Nephron progenitor cell (in vitro differentiated cells): ENCODE measurements at places on chromosomes 13 and 19.
A peak's percentile ranks its signal among the peaks of the same experiment; 100 is the strongest.

GRCh38 chr13:44921931-44922758 is 67.1 kb downstream of the NUFIP1 start:
- DNase-seq, result no peak

- no peak for DNase-seq
Observed at GRCh38 chr13:101845245-101846020, 393.0 kb downstream of the ITGBL1 start.

DNA sequence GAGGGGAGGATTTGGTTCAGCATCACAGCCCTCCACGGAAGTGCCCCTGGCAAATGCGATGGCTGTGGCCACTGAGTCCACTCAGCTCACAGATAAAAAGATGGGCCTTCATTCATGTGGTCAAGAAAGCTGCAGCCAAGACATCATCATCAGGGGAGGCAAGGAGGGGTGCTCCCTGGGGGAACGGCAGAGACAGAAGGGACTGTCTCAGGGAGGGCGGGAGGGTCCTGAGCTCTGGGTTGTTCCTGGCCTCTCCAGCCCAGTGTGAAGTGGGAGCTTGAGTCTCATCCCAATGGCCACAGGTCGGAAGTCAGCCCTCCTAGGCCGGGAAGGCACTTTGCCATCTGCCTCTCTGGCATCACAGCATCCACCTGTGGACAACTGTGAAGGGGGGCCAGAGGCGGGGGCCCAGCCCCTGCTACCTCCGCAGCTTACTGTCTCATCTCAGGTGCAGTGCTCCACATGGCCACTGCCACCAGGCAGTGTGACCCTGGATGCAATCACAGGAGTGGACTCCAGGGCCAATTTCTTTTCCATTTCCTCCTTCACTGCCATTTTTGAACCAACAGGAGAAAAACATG is 137.8 kb upstream of the SOX1 start:
- DNase-seq, result no peak

DNA sequence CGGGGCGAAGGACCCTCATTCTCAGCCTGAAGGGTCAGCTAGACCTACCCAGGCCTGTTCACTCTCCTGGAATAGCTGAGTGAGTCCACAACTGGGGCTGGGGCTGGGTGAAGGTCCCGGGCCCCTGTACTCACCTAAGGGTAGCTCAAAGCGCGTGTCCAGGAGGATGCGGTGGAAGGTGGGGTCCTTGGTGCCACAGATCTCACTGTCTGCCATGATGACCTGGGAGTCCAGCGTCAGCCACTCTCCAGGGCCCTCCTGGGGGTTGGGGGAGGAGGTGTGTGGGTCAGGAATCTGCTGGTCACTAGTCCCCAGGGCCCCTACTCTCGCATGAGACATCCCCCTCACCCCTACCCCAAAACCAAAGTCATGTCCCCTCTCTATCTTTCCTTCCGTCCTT is 18.7 kb downstream of the UNC13A start:
- no peak for DNase-seq

DNA sequence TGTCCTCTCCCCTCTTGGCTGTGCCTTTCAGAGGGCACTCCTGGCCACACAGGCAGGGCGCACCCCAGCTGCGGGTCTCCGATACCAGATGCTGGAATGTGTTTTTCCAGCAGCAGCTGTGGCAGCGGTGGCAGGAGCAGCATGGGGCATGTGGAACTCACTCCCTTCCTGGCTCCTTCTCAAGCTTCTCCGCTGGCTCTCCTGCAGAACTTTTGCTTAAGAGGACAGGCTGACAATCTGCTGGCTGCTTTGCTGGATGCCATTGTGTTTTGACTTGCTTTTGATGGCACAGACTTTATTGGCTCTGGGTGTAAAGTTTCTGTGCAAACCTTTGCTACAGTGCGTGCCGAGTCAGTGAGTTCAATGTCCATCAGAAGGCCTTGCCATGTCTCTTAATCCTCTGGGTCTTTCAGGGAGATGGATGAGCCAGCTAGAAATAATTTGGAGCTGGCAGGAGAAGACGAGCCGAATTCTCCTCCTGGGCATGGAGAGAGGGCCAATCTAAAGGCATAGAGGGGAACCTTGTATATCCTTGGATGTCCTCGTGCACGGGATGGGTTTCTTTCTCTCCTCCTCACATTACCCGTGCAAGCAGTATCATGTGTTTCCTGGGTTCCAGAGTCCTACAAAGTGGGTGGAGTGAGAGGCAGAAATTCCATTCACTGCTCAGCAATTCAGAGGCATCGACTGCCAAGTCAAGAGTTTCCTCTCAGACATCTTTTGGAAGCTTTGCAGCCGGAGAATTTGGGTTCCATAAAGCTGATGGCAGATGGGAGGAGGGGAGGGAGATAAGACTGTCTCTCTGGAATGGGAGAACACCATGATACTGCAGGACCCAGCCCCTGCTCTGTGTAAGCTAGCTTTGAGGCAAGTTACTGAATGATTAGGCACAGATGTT is 231.2 kb downstream of the FGF9 start:
- DNase-seq, result no peak

- DNase-seq, result peak; percentile 83
Observed at GRCh38 chr19:38514812-38515633, 81.5 kb downstream of the RYR1 start.

GRCh38 chr13:90787007-90787406 is 560.5 kb upstream of the MIR17HG start:
- no peak for DNase-seq

DNA sequence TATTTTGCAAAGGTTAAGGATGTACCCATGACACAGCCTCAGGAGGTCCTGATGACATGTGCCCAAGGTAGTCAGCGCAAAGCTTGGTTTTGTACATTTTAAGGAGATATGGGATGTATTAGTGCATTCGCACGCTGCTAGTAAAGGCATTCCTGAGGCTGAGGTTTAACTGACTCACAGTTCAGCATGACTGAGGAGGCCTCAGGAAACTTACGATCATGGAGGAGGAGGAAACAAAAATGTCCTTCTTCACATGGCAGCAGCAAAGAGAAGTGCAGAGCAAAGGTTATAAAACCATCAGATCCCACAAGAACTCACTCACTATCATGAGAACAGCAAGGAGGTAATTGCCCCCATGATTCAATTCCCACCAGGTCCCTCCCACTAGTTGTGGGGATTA is 1017.4 kb downstream of the EFNB2 start:
- DNase-seq, result no peak

GRCh38 chr13:110985541-110985940 is 70.7 kb upstream of the ANKRD10 start:
- DNase-seq, result no peak

DNA sequence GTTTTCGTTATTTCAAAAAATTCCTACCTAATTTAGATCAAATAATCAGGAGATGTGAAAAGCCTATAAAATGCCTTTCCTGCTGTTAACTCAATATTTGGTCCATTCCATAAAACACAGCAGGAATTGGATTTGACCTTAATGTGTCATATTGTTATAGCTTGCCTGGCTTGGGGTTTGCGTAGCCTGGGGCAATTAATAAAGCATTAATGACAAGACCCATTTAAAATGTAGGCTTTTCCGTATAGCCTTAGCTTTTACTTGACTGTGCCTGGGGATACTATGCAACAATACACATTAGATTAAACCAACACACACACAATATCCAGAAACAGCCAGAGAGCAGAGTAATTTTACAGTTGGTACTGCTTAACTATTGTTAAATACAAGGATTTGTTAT is 117.2 kb upstream of the MAB21L1 start:
- no peak for DNase-seq

GRCh38 chr19:41303954-41304353 is 6.0 kb upstream of the CCDC97 start:
- DNase-seq, result no peak

DNA sequence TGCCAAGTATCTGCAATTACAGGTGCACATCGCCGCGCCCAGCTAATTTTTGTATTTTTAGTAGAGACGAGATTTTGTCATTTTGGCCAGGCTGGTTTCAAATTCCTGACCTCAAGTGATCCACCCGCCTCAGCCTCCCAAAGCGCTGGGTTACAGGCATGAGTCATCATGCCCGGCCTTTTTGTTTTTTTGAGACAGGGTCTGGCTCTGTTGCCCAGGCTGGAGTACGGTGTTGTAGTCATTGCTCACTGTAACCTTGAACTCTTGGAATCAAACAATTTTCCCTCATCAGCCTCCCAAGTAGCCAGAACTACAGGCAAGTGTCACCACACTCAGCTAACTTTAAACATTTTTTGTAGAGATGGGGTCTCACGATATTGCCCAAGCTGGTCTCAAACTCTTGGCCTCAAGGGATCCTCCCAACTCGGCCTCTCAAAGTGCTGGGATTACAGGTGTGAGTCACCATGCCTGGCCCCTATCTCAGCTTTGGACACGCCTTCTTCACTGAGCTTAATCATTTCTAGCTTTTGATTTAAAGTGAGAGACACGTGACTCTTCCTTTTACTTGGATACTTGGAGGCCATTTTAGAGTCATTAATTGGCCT is 4.0 kb upstream of the IRGC start:
- DNase-seq, result no peak

GRCh38 chr13:114072421-114072820 is 60.0 kb downstream of the RASA3 start:
- peak; percentile 0 for DNase-seq

DNA sequence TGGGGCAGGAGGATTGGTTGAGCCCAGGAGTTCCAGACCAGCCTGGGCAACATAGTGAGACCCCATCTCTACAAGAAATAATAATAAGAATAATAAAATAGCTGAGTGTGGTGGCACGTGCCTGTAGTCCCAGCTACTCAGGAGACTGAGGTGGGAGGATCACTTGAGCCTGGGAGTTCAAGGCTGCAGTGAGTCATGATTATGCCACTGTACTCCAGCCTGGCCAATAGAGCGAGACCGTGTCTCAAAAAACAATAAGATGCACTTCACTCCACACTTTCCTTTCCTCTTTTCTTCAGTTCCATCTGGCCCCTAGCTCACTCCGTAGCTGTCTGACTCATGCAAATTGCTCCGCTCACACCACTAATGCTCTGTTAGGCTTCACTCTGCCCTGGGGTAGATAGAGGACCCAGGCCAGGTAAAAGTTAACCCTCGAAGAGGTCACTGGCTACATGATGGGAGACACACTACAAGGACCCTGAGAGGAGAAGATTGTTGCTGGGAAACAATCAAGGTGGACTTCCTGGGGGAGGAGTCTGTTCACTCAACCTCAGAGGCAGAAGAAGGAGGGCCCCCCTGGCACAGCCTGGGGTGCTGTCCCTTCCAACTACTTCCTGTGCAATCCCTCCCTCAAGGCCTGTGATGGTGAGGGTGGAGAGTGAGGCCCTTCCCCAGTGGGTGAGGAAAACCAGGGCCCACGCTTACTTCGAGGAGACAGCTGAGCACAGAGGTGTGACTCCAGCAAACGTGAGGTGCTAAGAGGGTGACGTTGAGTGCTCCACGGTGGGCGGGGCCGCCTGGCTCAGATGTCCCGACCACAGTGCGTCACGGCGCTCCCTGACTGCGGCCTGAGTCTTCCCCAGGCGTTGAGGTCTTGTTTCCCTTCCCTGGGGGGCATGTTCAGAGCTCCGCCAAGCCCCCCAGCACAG is 8.8 kb upstream of the TNFSF9 start:
- no peak for DNase-seq

GRCh38 chr13:32426990-32427851 is 709 bp downstream of the N4BP2L1 start:
- peak; percentile 69 for DNase-seq

GRCh38 chr13:50464349-50465251 is 378.9 kb downstream of the DLEU7 start:
- DNase-seq, result no peak

GRCh38 chr13:21120191-21120590 is 56.2 kb downstream of the SKA3 start:
- no peak for DNase-seq

DNA sequence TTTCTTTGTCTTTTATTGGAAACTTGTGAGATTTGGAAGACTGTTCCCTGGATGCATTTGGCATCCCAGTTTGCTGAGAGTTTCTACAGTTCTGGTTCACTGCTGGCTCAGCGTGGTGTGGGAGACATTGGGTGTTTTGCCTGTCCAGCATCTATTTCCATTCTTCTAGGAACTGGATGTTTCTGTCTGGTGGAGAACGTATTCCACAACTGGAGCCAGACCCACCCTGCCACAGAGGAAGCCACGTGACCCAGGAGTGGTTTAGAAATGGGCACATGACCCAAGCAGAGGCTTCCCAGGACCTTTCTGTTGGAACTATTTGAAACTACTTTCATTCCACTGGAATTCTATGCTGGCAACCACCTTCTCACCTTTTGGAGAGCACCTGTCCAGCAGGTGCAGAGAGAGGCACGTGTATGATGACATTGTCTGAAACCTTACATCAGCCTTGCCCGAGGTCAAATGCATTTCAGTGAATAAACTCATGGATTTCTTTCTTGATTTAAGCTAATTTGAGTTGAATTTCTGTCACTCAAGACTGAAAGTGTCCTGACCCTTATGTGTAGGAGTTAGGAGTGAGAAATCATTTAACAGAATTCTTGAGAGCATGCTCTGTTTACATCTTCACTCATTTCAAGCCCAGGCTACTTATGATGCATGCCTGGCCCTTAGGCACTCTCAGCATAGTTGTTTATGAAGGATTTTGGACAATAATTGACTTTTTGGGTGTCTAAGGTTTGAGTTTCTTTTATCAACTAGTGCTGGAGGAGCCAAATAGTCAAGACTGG is 121.8 kb downstream of the AKAP11 start:
- no peak for DNase-seq

GRCh38 chr13:106488076-106488475 is 47.4 kb downstream of the EFNB2 start:
- DNase-seq, result no peak

- no peak for DNase-seq
Observed at GRCh38 chr19:13181747-13182388, 31.7 kb downstream of the IER2 start.

GRCh38 chr13:76596216-76596615 is 290.0 kb downstream of the KCTD12 start:
- no peak for DNase-seq

DNA sequence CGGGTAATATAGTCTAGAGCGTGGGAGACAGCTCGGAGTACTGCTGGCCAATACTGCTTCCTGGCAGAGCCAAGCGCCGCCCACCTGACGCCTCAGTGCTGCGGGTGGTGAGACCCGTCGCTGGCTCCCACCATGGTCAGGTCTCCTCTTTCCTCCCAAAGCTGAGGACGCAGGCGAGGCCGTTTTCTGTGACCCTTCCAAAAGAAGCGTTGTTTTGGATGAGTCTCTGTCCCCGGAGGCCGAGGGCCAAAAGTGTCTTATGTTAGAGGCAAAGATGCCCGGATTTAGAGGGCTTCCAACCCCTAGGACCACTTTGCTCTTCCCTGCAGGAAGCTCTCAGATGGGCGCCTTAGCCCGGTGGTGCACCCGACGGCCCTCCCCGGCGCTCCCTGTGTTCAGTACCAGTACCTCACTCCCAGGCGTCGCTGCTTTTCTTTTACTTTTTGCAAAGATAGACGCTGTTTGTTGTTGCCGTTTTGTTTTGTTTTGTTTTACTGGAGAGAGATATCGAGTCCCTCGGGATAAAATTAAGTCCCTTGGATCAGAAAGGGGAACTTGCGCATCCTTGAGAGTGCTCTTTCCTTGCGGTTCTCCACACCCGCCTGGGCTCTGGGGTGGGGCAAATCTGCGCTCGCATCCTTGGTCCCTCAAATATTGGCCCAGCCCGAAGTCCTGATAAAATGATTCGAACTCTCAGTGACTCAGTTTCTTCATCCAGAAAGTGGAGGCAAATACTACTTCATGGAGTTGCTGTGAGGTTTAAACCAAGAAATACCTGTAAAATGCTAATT is 7.0 kb downstream of the PDX1 start:
- DNase-seq, result peak; percentile 58

GRCh38 chr19:722553-723101 is 13.9 kb downstream of the PALM start:
- no peak for DNase-seq

GRCh38 chr19:5130371-5131030 is 161.6 kb downstream of the KDM4B start:
- no peak for DNase-seq
